Caco-2 (cell line): ENCODE measurements at places on chromosomes 11 and 22.

DNA sequence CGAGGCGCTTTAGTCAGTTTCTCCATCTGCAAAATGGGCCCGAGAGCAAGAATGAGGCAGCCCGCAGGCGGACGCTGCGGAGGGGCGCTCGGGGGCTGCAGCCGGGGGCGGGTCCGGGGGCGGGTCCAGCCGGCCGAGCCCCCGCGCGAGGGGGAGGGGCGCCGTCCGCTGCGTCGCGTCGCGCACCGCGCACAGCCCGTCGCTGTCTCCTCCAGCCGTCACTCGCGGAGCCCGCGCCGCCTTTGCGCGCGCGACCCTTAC is 282 bp downstream of the PC start:
- DNase-seq, result no peak

- no peak for DNase-seq
Measured at GRCh38 chr11:64078905-64079304, 43.2 kb downstream of the FLRT1 start.

DNA sequence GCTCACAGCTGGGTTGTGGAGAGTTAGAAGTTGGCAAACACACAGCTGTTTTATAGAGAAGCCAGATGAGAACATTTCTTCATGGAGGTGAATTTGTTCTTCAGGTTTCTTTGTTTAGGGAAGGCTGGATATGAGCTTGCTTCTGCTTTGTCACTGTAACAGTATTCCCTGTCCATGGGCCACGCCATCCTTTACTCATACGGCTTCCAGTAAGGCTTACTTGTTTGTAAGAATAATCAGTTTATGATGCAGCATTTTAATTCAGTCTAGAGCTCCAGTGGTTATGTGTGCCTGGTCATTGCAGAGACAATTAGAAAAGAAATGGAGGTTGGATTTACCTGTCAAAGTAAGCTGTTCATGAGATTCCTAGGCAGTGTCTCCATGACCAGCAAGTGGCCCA is 131.8 kb downstream of the TRIM44 start:
- DNase-seq, result no peak

DNA sequence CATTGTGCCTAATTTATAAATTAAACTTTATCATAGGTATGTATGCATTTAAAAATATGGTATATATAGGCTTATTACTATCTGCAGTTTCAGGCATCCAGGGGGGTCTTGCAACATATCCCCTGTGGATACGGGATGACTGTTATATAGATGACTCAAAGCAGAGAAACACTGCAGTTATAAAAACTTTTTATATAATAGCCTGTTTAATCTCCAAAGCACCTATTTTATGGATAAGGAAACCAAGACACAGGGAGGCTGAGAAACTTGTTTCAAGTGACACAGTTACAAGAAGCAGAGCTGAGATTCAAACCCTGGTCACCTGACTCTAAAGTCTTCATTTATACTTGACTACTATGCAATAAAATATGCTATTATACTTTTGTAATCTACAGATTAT is 897.7 kb downstream of the KCNA4 start:
- DNase-seq, result no peak

DNA sequence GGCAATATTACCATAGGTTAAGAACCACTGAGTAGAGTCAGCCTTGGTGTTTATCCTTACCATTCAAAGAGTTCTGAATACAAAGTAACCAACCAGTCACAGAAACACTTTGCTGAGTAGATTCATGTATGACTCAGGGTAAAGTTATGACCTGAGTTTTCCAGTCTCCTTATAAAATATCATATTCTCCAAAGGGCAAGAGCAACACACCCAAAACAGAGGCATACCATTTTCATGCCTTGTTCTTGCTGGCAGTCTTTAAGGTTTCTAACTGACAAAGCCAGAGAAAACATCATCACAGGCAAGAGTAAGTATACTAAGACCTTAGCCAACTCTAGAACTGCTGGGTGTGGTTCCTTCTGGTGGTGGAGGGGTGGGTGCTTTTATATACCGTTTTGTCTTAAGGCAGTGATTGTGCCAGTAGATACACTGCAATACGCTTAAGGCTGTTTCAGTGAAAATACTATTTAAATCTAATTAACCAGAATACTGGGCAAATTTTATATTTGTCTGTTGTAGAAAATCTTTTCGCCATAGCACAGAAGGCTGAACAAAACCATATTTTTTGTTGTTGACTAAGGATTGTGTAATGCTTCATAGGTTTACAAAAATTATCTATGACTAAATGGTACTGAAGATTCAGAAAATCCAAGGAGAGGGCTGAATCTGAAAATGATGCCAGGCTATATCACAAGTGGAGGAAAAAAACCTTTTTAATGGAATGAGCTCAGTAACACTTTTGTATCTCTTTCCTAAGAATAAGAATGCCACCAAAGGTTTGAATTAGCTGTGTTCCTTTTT is 3.0 kb downstream of the ATL3 start:
- DNase-seq, result no peak

DNA sequence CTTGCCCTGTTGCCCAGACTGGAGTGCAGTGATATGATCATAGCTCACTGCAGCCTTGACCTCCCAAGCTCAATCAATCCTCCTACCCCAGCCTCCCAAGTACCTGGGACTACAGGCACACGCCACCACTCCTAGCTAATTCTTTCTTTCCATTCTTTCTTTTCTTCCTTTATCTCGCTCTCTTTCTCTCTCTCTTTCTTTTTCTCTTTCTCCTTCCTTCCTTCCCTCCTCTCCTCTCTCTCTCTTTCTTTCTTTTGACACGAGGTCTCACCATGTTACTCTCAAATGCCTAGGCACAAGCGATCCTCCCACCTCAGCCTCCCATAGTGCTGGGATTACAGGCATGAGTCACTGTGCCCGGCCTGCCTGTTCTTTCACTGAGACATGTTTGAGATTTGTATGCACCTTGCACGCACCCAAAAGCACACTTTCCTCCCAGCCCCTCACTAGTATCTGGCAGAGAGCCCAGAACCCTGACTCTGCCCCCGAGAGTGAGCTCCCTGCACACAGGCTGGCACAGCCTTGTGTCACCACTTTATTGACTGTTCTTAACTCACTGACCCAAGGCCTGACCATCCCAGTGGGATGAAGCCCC is 56.8 kb downstream of the CD6 start:
- DNase-seq, result no peak

- DNase-seq, result no peak
Measured at GRCh38 chr22:50525858-50526107, 385 bp upstream of the SCO2 start.

DNA sequence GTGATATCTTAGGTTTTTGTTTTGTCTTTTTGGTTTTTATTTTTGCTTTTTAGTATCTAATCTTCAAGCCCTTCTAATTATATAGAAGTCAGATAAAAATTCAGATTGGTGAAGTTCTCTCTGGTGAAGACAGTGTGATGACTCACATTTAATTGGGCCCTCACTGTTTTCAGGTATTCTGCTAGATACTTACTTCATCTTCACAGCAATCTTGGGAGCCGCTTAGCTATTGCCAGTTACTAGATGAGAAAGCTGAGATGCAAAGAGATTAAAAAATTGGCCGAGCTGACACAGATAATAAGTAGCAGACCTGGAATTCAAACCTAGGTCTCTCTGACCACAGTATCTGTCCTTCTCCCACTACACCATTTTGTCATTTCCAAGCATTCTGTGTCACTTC is 75.0 kb downstream of the PPP2R1B start:
- no peak for DNase-seq

- no peak for DNase-seq
Measured at GRCh38 chr11:107741044-107741823, 29.4 kb upstream of the SLN start.

- DNase-seq, result no peak
Measured at GRCh38 chr11:94519478-94520084, 7.3 kb downstream of the C11orf97 start.

DNA sequence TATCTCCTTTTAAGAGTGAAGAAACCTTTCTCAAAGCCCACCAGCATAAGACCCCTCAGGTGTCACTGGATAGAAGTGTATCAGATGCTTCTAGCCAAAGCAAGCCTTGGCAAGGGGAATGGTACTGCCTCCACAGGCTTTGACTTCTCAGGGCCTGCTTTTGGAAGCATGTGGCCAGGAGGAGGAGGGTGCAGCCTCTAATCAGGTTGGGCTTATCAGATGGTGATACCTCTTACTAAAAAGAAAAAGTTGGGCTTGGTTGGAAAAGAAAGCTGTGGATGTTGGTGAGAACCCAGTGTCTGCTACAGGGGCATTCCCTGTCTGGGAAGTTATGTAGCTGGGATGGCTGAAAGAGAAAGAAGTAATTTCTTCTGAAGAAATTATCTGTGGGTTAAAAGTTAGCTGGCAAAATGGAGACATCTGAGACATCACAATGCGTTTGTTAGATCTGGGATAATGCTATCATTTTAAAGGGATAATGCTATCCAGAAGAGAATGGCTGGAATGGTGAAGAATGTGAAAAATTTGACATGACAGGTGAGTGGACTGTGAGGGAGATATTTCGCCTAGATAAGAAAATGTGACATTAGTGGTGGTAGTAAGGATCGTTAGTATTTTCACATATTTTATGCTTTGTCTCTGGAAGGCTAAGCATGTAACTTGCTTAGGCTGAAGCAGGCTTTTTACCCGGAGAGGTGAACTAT is 7.2 kb downstream of the APLP2 start:
- DNase-seq, result peak; percentile 67

- no peak for DNase-seq
Measured at GRCh38 chr22:30325724-30326254, 952 bp downstream of the TBC1D10A start.

GRCh38 chr22:38727530-38728451 is 22.0 kb downstream of the GTPBP1 start:
- DNase-seq, result no peak
